ENCODE measurements at places on chromosomes 1 and 21. TPM values are rescaled to one million over a fixed set of nuclear protein-coding genes. Genes with fewer than 3 reads are reported as not detected.

DNA sequence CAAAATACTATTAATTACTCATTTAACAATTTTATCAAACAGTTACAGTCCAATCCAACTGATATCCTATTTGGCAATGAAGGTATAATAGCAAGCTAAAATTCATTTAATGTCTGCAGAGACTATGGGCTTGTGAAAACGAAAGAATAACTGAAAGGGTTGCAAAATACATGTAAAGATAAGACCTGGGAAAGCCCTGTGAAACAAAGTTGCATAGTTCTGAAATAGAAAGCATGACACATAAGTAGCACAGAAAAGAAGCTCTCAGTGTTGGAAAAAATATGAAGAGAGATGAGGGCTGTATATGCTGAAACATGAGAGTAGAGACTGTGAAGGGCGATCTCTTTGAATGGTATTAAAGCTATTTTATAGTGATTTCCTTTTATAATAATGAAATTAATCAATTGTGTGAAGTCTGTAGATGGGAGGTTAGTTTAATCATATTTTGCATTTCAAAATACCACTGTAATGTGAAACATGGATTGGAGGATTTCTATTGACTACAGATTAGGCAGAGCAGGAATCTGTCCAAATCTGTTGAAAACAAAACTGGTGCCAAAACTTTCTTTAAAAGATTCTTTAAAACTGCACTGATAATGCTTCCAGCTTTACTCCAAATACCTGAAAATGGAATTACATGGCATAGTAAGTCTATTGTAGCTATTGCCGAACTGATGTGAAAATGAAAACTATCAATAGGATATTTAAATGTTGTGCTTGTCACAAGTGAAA, 1518.9 kb upstream of the B3GALT2 start:
- no peaks in the 10 kb centered on the region for H3K36me3 ChIP-seq
- H3K4me1 ChIP-seq = no peaks in the 10 kb centered on the region
- H3K27ac ChIP-seq = no peak overlapping the region
- H3K27me3 ChIP-seq = no peaks in the 10 kb centered on the region
- DNase-seq = peak; percentile 23

DNA sequence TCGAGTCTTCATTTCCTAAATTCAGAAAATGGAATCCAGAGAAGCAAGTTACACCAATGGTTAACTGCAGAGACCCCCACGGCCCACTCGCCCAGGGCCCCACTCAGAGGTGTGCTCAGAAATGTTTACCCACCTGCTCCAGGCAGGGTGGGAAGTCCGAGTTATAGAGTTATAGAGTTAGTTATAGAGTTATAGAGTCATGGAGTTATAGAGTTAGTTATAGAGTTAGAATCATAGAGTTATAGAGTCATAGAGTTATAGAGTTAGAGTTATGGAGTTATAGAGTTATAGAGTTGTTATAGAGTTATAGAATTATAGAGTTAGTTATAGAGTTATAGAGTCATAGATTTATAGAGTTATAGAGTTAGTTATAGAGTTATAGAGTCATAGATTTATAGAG, 31.7 kb downstream of the UBASH3A start:
- H3K27me3 ChIP-seq = no peaks in the 10 kb centered on the region
- no peaks in the 10 kb centered on the region for H3K4me1 ChIP-seq
- H3K4me3 ChIP-seq = no peak overlapping the region
- H3K27ac ChIP-seq = no peak overlapping the region

- H3K4me1 ChIP-seq = no peaks in the 10 kb centered on the region
- no peak overlapping the region for H3K27ac ChIP-seq
- no peak overlapping the region for H3K4me3 ChIP-seq
- DNase-seq = no peak
- no peaks in the 10 kb centered on the region for H3K36me3 ChIP-seq
- H3K27me3 ChIP-seq = peaks cover 6% of the 10 kb centered on the region
These were observed 30.7 kb upstream of the STMN1 start for GRCh38 chr1:25936947-25937346.

DNA sequence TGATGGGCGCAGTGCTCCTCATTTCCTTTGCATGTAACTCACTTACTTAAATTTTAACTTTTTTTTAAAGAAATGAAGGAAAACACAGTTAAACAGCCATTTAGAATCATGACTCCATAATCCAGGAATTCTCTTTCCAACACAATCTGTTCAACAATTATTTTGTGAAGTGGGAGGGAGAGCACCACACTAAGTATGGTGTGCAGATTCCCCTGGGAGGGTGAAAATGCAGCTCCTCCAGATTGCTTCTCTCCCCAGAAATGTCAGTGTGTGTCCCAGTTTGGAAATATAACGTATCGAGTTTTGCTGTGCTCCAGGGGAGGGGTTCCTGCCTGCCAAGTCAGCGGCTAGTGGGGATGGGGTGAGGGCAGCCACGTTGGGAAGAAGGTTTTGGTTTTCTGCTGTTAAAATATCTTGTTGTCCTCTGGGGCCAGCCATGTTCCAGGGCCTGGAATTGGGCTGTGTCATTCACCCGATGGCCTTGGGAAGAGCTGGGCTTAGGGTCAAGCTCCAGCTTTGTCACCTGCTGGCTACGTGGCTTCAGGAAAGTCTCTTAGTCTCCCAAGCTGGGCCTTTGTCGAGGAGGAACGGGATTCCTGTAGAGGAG, 17.3 kb upstream of the DISP3 start:
- H3K4me1 ChIP-seq = no peaks in the 10 kb centered on the region
- H3K36me3 ChIP-seq = no peaks in the 10 kb centered on the region
- no peaks in the 10 kb centered on the region for H3K27me3 ChIP-seq
- no peak overlapping the region for H3K4me3 ChIP-seq
- no peak overlapping the region for H3K27ac ChIP-seq
- DNase-seq = no peak

DNA sequence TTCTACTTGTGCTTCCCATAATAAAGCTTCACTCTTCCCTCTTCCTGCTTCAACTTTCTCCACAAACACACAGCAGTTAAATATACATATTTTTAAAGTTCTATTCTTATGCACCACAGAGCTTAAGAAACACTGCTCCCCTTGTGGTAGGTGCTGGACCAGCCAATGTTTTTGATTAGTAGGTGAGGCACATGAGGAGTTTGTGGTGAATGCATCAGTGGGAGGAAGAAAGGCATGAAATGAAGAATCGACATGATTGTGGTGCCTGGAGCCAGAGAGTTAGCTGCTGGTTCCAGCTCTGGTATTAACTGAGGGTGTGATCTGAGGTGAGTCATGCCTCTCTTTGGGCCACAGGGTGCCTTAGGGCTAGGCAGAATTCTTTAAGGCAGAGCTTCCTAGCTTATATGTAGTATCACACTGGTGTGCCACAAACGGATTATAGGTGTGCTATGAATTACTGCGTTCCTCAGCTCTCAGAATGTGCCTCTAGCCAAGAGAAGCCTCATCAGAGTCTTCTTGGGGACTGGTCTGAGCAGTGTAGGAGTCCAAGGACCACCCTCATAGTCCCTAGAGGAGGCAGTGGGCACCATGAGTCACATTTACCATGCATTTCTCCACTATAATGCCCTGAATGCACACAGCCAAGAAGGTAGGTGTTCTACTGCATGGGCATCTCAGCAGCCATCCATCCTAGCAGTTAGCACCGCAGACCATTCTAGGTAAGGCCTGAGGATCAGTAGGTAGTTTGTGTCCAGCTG, 97.4 kb upstream of the SGIP1 start:
- peaks cover 4% of the 10 kb centered on the region for H3K4me1 ChIP-seq
- DNase-seq = peak; percentile 80
- H3K36me3 ChIP-seq = no peaks in the 10 kb centered on the region
- H3K27ac ChIP-seq = no peak overlapping the region

GRCh38 chr1:5466487-5466886, 525.7 kb downstream of the NPHP4 start:
- no peak overlapping the region for H3K4me3 ChIP-seq
- no peak overlapping the region for H3K27ac ChIP-seq
- DNase-seq = no peak

DNA sequence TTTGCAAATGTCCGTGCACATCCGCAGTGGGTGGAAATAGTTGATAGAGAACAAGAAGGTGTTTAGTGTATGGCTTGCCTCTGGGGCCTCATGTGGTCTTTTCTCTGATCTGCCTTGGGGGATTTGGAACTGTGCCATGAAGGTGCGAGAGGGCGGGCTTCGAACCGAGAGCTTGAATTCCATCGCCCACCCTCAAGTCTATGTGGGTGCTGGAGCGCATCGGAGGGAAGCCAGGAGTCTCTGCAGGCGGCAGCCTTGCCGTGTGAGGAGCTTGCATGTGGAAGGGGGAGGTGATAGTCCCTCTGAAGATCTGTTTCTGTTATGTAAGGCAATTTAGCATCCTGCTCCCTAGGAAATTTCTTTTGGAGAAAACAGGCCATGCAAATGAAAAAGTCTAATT, 119.6 kb downstream of the HUNK start:
- no peaks in the 10 kb centered on the region for H3K36me3 ChIP-seq
- H3K4me3 ChIP-seq = no peak overlapping the region
- no peak overlapping the region for H3K27ac ChIP-seq
- H3K27me3 ChIP-seq = no peaks in the 10 kb centered on the region
- no peak for DNase-seq

- H3K4me3 ChIP-seq = no peak overlapping the region
- DNase-seq = no peak
- no peaks in the 10 kb centered on the region for H3K27me3 ChIP-seq
- H3K27ac ChIP-seq = no peak overlapping the region
- no peaks in the 10 kb centered on the region for H3K36me3 ChIP-seq
These were observed 32.8 kb upstream of the PTPRC start for GRCh38 chr1:198606020-198606438.

- H3K4me3 ChIP-seq = no peak overlapping the region
- peaks cover 10% of the 10 kb centered on the region for H3K4me1 ChIP-seq
- no peaks in the 10 kb centered on the region for H3K36me3 ChIP-seq
- DNase-seq = no peak
- H3K27me3 ChIP-seq = no peaks in the 10 kb centered on the region
- H3K27ac ChIP-seq = no peak overlapping the region
These were observed 6.6 kb upstream of the DDR2 start for GRCh38 chr1:162625679-162626078.

GRCh38 chr1:241838897-241839296, 9.1 kb upstream of the EXO1 start:
- peaks cover 3% of the 10 kb centered on the region for H3K4me1 ChIP-seq
- DNase-seq = no peak
- H3K36me3 ChIP-seq = no peaks in the 10 kb centered on the region

DNA sequence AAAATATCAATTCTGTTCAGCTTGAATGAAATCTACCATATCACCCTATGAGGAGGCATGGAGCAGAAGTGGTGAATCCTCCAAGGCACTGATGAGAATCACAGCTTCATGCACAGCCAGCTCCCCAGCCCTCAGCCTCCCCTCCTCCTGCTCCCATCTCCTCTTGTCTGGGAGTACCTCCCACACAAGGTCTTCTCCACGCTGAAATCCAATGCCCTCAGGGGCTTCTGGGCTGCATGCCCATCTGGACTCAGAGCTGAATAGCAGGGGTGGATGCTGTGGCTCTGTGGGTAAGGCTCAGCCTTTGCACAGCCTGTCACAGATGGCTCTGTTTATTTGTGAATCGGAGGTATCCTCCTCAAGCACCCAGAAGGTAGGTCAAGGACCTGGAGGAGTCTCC, 48.6 kb downstream of the KCNC4 start:
- H3K27ac ChIP-seq = no peak overlapping the region
- H3K36me3 ChIP-seq = no peaks in the 10 kb centered on the region
- DNase-seq = no peak
- no peak overlapping the region for H3K4me3 ChIP-seq
- no peaks in the 10 kb centered on the region for H3K4me1 ChIP-seq
- peaks cover 30% of the 10 kb centered on the region for H3K27me3 ChIP-seq

DNA sequence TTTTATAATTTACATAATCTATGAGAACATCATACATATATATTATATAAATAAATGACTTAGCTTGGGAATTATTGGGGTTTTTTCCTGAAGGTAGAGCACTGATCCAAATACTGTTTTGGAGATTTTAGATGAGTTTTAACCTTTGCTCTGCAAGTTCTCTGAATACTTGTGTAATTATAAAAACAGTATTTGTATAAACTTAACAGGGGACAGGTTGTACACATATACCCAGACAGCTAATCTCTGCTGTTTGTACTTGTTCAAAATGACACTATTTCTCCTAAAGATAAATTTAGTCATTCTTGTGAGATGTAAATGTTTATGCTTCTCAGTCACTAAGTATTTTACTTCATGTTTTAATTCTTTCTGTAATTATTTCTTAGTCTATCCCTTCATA, 8.7 kb downstream of the AGL start:
- DNase-seq = no peak
- H3K27ac ChIP-seq = no peak overlapping the region
- no peaks in the 10 kb centered on the region for H3K27me3 ChIP-seq
- no peaks in the 10 kb centered on the region for H3K4me1 ChIP-seq
- H3K36me3 ChIP-seq = no peaks in the 10 kb centered on the region

DNA sequence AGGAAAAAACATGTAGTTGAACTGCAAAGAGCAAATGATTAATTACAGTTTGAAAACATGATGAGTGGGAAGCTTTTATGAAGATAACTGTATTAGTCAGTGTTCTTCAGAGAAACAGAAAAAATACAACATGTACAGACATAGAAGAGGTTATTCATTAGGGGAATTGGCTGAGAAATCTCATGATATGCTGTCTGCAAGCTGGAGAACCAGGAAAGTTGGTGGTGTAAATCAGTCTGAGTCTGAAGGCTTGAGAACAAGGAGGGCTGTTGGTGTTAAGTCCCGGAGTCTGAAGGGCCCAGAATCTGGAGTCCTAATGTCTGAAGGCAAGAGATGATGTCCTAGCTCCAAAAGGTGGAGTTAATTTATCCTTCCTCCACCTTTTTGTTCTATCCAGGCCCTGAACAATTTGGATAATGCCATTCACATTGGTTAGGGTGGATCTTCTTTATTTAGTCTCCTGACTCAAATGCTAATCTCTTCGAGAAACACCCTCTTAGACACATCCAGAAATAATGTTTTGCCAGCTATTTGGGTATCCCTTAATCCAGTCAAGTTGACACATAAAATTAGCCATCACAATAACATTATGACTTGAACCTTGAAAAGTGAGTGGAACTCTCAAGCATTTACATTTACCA, 672.9 kb upstream of the PTBP2 start:
- DNase-seq = no peak
- H3K36me3 ChIP-seq = no peaks in the 10 kb centered on the region
- no peaks in the 10 kb centered on the region for H3K27me3 ChIP-seq
- H3K27ac ChIP-seq = no peak overlapping the region

GRCh38 chr21:42227909-42228708, 9.2 kb downstream of the ABCG1 start:
- H3K4me1 ChIP-seq = no peaks in the 10 kb centered on the region
- H3K36me3 ChIP-seq = no peaks in the 10 kb centered on the region
- H3K27ac ChIP-seq = no peak overlapping the region
- peak; percentile 45 for DNase-seq

Gene SLFNL1
- 0.14 TPM for total RNA-seq

Gene ITLN1
- total RNA-seq = not detected

Gene PRELP
- total RNA-seq = 0.07 TPM

Gene EFNA1
- 16.4 TPM for total RNA-seq

Gene KLF17
- 0.09 TPM for total RNA-seq

Gene PDC
- not detected for total RNA-seq

Gene GUCA2B
- not detected for total RNA-seq

Gene CSF1
- total RNA-seq = 17.5 TPM

Gene KRTAP10-4
- total RNA-seq = not detected

Gene OR10J1
- total RNA-seq = not detected

Gene ABCG1
- total RNA-seq = 1.9 TPM

Gene TXNDC12
- 66.8 TPM for total RNA-seq

Gene NPHS2
- total RNA-seq = not detected

Gene SLC1A7
- total RNA-seq = not detected
